ENCODE measurements at places on chromosomes 2 and 18.

GRCh38 chr2:148298196-148298595 is 277.3 kb downstream of the MBD5 start:
- DNase-seq = no peak

GRCh38 chr2:156539086-156539860 is 103.1 kb downstream of the GPD2 start:
- no peak for DNase-seq

DNA sequence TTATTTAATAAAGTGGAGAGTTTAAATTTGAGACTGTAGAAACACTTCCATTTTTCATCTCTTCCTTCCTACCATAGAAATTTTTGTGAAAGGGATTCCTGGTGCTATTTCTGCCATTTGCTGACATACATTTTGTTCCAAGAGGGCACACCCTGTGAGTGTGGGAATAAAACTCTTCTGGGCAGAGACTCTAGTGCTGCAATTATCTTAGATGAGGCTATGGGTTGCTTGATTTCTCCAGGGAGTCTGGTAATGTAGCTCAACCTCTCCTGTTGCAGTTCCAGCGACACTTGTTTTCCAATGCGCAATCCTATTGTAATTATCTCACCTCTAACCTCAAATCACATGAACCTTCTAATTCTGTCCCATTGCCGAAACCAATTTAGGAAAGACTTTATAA is 60.1 kb upstream of the ZSWIM2 start:
- DNase-seq = no peak

- no peak for DNase-seq
Measured at GRCh38 chr18:62506495-62507143, 16.2 kb upstream of the ZCCHC2 start.

DNA sequence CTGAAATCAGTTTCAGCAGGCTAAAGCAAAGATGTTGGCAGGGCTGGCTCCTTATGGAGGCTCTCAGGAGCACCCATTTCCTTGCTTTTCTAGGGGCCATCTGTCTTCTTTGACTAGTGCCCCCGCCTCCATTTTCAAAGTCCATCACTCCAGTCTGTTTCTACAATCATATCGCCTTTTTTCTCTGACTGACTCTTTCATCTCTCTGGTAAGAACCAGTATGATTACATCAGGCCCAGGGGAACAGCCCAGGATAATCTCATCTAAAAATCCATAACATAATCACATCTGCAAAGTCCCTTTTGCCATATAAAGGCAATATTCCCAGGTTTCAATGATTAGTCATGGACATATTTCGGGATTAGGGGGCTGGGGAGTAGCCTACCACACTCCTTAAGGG is 57.0 kb downstream of the CUL3 start:
- no peak for DNase-seq

DNA sequence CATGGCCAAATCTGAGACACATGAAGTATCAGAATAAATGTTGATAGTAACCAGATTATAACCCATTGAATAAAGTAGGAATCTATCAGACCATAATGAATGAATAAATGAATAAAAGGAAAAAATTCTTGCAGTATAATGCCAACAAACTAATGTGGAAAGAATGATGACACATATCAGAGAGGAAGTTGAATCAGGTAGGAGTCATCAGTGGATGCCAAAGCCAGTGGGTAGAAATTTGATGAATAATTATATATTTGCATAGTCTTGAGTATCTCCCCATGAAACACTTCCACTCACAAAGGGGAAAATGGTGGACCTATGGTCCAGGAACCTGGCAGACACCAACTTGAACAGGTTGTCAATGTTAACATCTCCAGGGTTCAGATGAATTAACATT is 68.6 kb downstream of the GALNT3 start:
- DNase-seq = no peak

DNA sequence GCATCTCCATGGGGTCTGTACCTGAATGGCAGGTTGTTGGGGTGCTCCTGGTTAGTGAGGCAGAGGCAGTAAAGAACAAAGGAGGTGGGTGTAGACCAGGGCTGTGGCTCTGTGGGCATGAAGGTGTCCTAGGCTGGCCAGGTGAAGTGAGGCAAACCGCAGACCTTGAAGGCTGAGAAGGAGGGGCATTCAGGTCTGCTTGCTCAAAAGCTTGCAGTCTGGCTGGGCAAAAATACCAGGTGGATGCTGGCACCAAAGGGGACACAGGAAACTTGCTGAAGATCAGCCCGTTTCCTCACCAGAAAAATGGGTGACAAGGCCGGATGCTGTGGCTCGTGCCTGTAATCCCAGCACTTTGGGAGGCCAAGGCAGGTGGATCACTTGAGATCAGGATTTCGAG is 6.7 kb upstream of the B3GNT2 start:
- no peak for DNase-seq

DNA sequence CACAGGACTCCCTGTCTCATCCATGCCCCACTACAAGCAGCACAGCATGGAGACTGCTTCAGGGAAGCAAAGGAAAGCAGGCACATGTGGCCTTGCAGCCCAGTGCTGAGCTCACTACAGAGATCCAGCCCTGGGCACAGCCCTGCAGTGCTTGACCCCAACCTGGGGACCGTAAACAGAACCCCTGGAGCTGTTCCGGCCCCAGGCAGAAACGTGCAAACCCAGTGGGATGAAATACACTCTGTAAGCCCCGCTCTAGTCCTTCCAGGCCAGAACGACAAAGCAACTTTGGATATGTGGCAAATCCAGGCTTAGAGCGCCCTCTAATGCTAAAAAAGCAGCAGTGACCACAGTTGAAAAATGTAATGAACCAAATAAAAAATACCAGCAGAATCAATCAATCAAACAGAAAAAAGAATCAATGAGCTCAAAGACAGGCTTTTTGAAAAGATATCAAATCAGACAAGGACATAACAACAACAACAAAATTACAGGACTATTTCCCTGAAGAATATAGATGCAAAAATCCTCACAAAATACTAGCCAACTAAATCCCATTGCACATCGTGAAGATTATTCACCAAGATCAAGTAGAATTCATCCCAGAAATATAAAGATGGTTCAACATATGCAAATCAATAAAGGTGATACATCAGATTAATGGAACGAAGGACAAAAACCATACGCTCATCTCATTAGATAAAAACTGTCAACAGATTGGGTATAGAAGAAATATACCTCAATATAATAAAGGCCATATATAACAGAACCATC is 45.6 kb downstream of the ZNF519 start:
- no peak for DNase-seq

- no peak for DNase-seq
Measured at GRCh38 chr18:23503963-23504344, 643 bp downstream of the RMC1 start.

- DNase-seq = no peak
Measured at GRCh38 chr2:47311764-47312490, 91.0 kb upstream of the MSH2 start.

DNA sequence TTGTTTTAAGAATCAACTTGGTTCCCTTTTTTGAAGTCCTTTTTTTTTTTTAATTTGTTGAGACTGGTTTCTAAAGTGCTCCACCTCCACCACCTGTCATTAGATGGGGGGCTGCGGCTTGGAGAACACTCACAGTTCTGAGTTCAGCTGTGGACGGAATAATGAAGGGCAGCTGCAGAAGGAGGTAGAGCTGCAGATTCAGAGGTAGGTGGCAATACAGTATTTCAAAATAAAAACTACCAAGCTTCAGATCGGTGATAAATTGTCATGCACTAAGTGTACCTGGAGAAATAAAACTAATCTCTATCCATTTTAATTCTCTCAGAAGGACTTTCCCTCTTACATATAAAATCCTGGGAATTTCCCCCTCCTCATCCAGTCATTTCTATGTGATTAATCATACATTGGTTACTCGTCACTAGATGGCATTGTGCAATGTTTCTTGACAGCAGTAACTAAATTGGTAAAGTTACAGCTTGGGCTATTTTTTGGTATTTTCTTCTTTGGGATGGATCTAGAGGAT is 81.1 kb upstream of the SLC39A10 start:
- no peak for DNase-seq

GRCh38 chr2:12102679-12103078 is 356.2 kb downstream of the LPIN1 start:
- DNase-seq = no peak

GRCh38 chr18:74284191-74284979 is 7.4 kb downstream of the CYB5A start:
- no peak for DNase-seq

DNA sequence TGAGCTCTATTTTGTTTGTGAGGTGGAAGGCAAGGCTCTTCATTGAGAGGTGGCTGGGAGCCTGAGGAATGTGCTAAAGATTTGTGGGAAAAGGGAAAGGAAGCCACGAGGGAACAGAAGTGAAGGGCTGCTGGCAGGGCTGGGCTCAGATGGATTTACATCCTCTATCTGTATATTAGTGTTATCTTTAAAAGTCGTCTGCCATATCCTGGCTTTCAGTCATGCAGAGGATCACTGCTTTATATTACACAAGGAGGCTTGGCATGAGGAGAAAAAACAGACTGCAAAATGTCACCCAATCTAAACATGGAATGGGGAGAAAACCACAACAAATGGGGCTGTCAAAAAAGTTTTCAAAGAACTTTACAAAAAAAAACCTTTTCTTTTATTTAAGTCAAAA is 434.4 kb downstream of the HRH4 start:
- no peak for DNase-seq

DNA sequence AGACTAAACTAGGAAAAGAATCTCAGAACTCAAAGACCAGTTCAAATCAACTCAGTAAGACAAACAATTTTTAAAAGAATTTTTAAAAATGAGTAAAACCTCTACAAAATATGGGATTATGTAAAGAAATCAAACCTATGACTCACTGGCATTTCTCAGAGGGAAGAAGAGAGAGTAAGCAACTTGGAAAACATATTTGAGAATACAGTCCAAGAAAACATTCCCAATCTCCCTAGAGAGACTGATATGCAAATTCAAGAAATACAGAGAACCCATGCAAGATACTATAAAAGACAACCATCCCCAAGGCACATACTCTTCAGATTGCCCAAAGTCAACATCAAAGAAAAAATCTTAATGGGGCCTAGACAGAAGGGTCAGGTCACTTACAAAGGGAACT is 162.7 kb downstream of the WDPCP start:
- DNase-seq = no peak

GRCh38 chr2:131104487-131105155 is 515 bp upstream of the PLEKHB2 start:
- peak; percentile 19 for DNase-seq

DNA sequence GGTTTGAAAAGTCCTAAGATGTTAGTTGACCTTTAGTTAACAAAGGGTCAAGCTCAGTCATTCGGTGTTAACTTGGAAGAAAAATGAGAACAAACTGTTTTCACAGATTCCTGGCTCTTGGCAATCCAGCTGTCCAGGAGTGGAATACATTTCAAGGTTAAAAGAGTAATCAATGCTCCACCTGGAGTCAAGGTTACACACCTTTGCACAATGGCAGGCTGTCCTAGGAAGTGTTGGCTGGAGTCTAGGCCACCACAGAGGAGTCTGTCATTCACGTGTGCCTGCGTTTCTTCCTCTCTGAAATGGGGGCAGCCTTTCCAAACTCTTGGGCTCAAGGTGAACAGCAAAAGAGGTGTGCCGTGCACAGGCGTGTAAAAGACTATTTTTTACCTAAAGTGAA is 6.3 kb upstream of the ID2 start:
- no peak for DNase-seq

GRCh38 chr2:42071791-42072190 is 24.0 kb downstream of the PKDCC start:
- no peak for DNase-seq

DNA sequence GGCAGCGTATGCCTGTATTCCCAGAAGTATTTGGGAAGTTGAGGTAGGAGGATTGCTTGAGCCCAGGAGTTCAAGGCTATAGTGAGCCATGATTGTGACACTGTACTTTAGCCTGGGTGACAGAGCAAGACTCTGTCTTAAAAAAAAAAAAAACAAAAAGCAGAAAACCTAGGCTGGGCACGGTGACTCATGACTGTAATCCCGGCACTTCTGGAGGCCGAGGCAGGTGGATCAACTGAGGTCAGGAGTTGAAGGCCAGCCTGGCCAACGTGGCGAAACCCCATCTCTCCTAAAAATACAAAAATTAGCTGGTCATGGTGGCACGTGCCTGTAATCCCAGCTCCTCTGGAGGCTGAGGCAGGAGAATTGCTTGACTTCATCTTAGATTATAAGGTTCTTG is 46.4 kb downstream of the MTA3 start:
- no peak for DNase-seq

- no peak for DNase-seq
Measured at GRCh38 chr2:180061085-180061484, 54.0 kb upstream of the CWC22 start.

DNA sequence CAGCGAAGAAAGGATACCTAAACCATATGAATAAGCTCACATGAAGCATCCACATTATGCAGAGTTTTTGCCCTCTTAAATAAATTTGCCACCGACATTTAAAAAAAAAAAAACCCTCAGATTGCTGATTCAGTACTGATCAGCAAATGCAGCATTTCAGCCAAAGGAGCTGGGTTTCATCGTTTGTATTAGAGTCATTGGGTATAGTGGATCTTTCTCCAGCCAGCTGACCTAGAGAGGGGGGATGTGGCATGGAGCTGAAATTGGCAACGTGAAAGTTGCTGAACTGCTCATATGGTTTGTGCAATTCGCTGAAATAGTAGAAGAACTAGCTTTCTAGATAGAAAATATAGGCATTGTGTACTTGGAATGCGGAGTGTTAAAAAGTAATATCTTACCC is 73.5 kb upstream of the ZNF397 start:
- DNase-seq = no peak

- no peak for DNase-seq
Measured at GRCh38 chr2:69985216-69985615, 23.8 kb upstream of the ASPRV1 start.

DNA sequence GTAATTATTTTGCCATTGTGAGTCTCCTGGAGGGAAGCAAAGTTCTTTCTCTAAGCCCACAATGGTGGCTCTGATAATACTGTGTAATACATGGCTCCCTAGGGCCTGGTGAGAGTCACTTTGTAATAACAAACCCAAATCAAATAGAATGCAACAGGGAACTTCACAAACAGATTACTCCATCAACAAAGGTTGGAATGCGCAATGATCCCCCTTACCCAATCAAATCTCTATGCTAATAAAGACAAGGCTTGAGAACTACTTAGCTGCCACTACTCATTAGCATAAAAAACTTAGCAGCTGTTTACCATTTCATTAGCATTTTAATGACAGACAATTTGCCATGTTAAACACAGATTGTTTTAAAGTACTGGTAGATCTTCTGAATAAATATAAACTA is 285.6 kb upstream of the SESTD1 start:
- no peak for DNase-seq

DNA sequence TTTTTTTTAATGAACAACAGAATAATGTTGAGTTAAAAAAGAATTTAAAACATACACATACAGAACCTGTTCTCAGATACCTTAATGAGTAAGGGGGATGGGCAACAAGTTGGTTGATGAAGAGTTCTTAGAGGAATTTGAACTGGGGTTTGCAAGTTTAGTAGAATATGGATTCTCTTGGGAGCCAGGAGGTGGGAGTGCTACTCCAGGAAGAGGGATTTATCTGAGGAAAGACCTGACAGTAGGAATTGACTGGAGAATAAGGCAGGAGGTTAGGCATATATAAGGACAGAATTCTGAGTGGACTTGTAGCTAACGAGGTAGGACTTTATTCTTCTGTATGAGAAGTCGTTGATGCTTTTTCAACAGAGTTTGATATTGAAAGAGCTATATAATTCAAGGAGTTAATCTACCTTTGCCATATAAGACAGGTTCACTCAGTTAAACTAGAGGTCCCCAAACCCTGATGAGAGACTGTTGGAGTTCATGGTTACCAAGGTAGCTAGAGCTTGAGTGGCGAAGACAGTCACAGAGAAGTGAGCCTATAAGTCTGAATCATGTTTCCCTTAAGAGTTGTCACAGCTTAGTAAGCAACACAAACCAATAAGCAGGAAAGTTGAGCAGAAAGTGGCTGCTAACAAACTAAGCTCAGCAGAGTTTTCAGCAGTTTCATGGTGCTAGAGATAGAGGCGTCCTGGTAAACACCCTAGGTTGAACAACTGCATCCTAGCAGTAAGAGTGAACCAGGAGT is 88.2 kb downstream of the NCOA1 start:
- DNase-seq = no peak
